ENCODE measurements at places on chromosomes 12 and 14.
A peak's percentile ranks its signal among the peaks of the same experiment; 100 is the strongest.

GRCh38 chr14:78324353-78324752 lies 154.2 kb downstream of the NRXN3 start:
- DNase-seq, result no peak

- DNase-seq, result no peak
Observed at GRCh38 chr12:26830363-26830762, 2.6 kb downstream of the ITPR2 start.

- no peak for DNase-seq
Observed at GRCh38 chr12:124466216-124467128, 100.9 kb downstream of the NCOR2 start.

- DNase-seq, result no peak
Observed at GRCh38 chr12:104347374-104348075, 44.0 kb downstream of the EID3 start.

GRCh38 chr14:78340250-78340649 lies 170.1 kb downstream of the NRXN3 start:
- DNase-seq, result no peak

- peak; percentile 34 for DNase-seq
Observed at GRCh38 chr12:19129486-19130223, at the start of gene PLEKHA5. Gene PLEKHA5 (plus strand): TSS chr12:19129733. CDS start chr12:19129800, 67 bp downstream.

- DNase-seq, result no peak
Observed at GRCh38 chr14:63383776-63384367, 65.1 kb upstream of the GPHB5 start.

DNA sequence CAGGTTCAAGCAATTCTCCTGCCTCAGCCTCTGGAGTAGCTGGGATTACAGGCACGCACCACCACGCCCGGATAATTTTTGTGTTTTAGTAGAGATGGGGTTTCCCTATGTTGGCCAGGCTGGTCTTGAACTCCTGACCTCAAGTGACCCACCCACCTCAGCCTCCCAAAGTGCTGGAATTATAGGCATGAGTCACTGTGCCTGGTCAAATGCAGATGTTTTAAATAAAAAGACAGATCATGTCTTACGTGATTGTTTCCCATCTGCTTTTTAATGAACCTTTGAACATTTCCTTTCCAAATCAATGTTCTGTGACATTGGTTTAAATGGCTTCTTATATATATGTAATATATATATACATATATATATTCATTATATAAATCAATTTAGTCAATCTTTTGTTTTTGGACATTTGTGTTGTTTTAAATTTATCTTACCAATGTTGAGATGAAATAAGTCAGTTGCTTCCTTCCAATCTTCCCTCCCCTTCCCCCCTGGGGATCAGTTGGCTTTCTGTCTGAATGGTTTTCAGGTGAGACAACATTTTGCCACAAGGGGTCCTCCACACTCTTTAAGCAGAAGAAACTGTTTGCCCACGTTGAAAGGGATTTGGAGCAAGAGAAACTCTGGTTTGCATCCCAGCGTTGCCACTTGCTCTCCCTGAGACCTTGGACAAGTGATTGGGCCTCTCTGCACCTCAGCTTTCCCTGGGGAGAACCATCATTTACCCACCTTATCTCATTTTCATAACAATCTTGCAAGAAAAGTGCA lies 47.6 kb upstream of the RBM19 start:
- DNase-seq, result no peak

DNA sequence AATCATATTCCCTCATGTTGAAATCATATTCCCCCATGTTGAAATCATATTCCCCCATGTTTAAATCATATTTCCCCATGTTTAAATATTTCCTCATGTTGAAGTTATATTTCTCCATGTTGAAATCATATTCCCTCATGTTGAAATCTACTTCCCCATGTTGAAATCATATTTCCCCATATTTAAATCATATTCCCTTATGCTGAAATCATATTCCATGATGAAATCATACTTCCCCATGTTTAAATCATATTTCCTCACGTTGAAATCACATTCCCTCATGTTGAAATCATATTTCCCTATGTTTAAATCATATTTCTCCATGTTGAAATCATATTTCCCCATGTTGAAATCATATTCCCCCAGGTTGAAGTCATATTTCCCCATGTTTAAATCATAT lies 34.6 kb upstream of the ADGRD1 start:
- no peak for DNase-seq

DNA sequence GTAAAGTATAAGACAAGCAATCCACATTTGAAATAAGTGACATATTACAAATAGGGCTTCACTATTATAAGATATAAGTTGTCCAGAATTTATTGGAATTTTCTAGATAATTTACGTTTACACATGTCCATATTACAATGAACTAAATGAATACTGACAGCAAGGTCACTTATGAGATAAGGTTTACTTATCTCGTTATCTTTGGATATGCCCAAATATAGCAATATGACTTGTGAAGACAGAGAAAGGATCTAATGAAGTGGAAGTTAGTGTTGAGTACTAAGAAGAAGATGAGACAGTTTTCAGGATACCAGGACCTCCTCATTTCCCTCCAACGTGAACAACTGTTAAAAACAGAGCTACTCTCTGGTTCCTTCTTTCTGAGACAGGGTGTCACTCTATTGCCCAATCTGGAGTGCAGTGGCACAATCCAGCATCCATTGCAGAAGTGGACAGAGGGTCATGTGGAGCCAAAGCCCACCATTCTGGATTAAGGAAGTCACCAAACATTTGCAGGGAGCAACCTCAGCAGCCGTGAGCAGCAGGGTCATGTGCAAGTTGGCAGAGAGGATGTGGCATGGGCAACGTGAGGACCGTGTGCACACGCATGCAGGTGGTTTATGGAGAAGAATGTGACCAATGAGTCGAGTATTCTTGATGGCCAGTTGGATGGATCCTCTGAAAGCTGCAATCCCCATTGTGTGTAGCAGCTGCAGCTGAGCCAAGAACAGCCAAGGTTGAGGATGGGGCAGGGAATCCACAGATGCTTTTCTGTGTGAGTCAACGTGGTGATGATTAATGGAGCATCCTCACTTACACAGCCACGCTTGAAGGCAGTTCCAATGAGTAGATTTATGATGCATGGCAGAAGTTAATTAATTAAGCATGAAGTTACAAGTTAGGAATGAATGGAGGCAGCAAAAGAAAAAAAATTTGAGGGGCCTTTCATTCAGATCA lies 111.0 kb downstream of the BICD1 start:
- DNase-seq, result peak; percentile 98

- no peak for DNase-seq
Observed at GRCh38 chr14:35296545-35296944, 4.4 kb downstream of the PSMA6 start.

DNA sequence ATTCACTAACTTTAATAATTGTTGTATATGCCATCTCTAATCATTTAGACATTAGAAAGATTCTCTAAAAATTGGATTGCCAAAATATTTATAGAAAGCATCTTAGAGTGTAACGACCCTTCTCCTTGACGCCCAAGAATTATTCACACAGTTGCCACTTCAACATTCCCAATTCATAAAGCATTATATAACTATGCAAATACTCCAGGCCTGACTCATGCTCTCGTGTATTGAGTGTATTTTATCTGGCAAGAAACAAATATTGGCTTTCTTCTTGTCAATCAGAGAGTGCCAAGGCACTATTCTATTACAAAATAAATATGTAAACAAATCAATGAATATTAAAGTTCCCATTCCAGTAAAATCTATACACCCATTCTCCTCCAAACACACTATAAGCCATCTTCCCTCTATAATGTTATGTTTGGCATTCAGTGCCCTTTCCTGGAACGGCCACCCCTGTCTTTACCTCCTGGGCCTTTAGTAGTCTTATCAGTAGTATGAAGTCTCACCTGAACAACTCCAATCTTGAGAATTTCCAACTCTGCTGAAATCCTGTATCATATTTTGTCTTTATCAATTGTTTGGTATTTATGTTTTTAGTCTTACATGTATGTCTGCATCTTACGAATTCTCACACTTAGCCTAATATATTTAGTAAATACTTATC lies 182.6 kb downstream of the PIK3C2G start:
- DNase-seq, result no peak

DNA sequence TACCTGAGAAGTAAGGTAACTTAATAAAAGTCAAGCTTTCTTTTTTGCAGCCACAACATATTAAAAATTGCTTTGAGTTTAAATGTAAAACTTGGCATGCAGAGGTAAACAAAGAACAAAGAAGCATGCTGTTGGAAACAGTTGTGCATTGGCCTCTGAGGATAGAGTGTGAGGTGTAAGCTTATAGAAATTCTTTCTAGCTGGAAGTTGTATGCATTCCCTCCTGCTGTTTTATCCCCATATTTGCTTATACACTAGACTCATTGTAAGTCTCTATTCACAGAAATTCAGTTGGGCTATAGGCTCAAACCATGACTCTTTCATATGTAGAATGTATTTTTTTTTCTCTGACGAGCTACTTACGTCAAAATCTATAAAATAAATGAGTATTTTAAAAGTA lies 316.3 kb downstream of the SLC6A15 start:
- DNase-seq, result no peak

DNA sequence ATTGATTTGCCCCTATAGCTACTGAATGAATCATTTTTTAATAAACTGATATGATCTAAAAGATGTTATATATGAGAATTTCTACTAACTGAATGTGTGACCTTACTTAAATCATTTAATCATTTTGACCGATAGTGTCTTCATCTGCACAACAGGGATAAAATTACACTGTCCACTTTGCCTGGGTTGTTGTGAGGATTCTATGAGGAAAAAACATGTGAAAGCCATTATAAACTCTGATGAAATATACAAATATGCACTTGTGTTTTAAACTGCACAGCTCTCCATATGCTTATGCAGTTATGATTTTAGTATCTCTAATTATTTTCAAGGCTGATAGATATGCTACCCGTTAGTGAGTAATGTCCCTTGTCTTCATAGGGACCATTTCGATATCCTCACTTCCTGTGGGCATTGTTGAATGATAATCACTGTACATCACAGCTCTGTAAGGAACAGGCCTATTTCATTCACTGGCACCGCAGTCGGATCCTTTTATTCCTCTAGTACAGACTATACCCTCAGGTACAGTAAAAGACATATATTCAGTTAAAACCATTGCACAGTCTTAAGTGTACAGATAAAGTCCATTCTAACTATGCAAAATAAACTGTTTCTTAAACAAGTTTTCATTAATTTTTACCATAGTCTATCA lies 88.7 kb upstream of the RAP1B start:
- no peak for DNase-seq

GRCh38 chr12:132604668-132605441 lies 5.5 kb downstream of the LRCOL1 start:
- DNase-seq, result no peak

DNA sequence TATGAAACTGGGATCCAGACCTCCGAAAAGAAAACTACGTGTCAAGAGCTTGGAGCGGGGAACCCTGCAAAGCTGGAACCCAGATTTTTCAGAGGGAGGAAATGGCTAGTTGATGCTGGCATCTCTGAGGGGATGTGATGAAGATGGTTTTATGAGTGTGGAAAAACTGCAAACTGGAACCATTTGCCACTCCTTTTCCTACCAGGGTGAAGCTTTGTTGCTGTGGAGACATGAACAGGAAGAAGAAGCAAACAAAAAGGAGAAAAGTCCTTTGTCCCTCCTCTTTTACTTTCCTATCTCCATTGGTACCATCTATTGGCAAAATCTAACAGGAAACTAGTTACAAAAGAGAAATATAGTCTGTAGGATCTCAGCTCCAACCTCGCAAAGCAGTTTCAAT lies 39.2 kb downstream of the CDK17 start:
- no peak for DNase-seq

DNA sequence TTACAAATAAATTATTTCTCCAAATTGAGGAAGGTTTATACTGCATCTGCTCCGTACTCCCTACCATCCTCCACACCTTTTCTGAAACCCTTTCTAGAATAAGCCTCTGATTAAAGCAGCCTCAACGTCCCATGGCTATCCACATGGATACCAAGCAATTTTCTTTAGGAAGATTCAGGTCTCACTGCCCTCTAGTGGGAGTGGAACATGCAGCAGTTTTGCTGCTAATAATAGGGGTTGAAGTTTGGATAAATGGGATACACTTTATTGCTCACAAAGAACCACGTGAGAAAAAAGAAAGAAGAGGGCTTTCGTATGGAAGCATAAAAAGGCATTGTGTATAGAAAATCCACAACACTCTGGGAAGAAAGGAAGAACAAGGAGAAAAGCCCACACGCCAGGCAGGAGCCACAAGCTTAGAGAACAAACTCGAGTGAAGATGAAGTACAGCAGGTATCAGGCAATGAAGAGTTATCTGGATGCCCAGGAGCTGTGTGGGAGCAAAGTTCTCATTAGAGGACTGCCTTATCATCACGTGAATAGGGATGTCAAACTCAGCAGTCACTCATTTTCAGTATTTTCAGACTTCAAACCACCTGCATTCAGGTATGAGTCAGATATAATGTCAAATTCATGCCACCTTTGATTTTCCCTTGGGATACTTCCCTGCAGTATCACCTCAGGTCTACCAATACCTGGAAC lies 45.8 kb downstream of the CCER1 start:
- DNase-seq, result peak; percentile 44

DNA sequence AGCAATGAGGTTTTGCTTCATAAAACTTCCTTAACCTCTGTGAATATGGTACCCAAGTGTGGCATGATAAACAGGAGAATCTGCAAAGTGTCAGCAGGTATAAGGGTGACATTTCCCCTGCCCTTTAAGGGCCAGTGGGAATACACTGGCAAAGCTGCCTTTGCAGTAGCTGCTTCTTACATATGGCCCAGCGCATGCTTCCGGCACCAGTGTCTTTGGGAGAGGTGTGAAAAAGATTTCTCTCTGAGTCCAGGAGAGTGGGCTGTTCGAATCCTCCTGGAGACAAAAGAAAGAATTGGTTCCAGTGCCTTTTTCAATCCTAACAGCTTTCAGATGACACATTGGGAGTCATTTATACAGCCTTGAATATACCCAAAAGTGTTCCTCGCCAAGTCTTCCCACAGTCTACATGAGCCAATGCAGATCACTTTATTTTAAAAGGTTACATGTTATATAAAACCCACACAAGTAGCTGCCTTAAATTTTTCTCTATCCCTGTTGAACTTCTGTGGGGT lies 437.7 kb downstream of the PRKD1 start:
- DNase-seq, result no peak

GRCh38 chr14:58882577-58883018 lies 244.8 kb downstream of the DACT1 start:
- peak; percentile 23 for DNase-seq

GRCh38 chr14:89810101-89810500 lies 144.4 kb downstream of the EFCAB11 start:
- DNase-seq, result no peak

- DNase-seq, result no peak
Observed at GRCh38 chr12:114425031-114425626, 19.2 kb upstream of the TBX5 start.

DNA sequence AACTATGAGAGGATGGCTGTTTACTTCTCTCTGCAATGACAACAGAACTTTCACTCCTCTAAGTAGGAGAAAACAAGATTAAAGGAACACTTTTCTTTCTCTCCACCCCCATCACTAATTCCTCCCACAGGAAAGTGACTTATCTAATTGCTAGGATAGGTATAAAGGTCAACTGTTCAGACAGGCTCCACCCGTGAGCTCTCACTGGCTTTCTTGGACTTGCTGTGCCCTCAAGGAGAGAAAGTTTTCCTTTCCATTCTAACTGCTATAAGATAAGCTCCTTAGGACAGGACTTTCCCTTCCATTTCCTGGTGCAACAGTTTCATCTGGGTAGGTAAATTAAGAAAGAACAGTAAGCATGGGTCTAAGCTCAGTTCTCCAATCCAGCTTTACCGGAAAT lies 4.8 kb downstream of the SLC41A2 start:
- DNase-seq, result peak; percentile 55

- peak; percentile 79 for DNase-seq
Observed at GRCh38 chr12:49580572-49581535, 12.9 kb upstream of the MCRS1 start.

- DNase-seq, result peak; percentile 50
Observed at GRCh38 chr12:13339538-13339937, 143.0 kb downstream of the EMP1 start.
